Fibroblast of skin of left biceps (primary cell): ENCODE measurements at places on chromosomes 12 and 14.
A peak's percentile ranks its signal among the peaks of the same experiment; 100 is the strongest.

- DNase-seq: no peak
Observed at GRCh38 chr12:45379261-45379660, 163.4 kb downstream of the ANO6 start.

DNA sequence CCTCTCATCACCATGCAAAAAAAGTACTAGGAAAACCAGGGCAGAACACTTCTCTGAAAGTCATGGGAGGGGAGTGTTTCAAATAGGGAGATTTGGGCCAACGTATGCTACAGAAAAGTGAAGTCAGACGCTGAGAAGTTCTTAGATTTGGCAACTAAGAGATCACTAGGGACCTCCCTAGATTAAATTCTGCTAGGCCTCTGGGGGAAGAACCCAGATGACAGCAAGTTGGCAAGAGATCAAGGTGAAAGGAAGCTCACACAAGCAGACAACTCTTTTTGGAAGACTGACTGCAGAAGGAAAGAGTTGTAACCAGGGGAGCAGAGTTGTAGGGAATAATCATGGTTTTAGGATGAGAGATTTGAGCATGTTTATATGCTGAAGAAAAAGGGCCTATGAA lies 20.7 kb downstream of the IQSEC3 start:
- DNase-seq: no peak

GRCh38 chr12:69994724-69995173 lies 169.7 kb downstream of the MYRFL start:
- no peak for DNase-seq

GRCh38 chr14:24377657-24378056 lies 9.7 kb downstream of the NFATC4 start:
- no peak for DNase-seq

DNA sequence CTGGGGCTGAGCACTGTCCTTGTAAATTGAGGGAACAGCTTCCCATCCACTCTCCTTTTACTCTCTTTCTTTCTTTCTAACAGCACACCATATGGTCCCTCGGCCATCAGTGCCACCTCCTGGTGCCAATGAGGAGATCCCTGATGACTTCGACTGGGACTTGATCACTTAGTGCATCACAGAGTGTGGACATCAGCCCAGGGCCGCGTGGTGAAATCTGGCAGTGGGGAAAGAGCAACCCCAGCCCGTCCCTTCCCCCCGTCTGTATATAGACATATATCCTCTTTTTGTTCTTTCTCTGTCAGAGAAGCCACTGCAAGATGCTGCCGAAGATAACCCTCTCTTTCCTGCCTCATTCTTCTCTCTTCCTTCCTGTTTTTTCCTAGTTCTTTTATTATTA lies 13.5 kb downstream of the C3AR1 start:
- DNase-seq: no peak

DNA sequence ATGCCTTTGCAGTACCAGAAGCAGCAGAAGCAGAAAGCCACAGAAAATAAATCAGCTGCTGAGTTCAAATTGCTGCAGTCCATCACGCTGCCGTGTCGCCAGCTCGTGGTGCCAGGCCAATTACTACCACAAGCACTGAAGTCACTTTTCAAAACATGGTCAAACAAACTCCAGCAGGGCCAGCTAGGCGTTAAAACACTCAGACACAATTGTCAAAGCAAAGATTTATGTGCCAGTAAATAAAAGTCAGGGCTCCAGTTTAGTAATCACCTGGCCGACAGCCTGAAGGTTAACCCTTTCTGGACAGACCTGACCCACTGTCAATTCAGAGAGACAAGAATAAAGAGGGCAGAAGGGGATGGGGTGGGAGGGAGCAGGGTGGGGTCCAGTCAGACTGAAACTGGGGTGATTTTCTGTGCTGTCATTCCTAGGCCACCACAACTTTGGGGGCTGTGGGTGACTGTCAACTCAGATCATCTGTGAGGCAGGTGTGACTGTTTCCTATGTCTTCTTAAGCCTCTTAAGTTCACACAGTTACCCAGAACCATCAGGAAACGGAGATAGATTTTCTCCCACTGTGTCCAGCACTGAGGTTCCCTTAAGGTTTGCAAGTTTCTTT lies 109.8 kb upstream of the FUT8 start:
- no peak for DNase-seq

DNA sequence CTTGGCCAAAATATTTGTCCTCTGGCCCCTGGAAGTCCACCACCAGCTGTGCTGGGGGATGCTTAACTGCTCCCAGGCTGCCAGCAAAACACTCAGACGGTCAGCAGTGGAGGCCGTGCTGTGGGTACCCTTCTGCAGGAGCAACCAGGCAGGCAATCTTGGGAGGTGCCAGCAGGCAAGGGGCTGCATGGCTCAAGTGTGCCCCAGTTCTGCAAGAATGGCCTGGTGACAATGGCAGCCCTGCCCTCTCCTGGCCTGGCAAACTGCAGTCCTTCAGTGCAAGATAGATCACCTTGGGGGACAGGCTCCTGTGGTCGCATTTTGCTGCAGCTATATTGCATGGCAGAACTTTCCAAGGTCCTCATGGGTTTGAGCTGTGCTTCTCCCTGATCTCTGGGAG lies 728.3 kb downstream of the TMTC2 start:
- no peak for DNase-seq

GRCh38 chr12:115416869-115417268 lies 732.9 kb upstream of the TBX3 start:
- DNase-seq: no peak

GRCh38 chr12:47962198-47962597 lies 1.2 kb upstream of the TMEM106C start:
- DNase-seq: no peak

GRCh38 chr12:122117979-122118378 lies 39.4 kb downstream of the MLXIP start:
- DNase-seq: no peak

DNA sequence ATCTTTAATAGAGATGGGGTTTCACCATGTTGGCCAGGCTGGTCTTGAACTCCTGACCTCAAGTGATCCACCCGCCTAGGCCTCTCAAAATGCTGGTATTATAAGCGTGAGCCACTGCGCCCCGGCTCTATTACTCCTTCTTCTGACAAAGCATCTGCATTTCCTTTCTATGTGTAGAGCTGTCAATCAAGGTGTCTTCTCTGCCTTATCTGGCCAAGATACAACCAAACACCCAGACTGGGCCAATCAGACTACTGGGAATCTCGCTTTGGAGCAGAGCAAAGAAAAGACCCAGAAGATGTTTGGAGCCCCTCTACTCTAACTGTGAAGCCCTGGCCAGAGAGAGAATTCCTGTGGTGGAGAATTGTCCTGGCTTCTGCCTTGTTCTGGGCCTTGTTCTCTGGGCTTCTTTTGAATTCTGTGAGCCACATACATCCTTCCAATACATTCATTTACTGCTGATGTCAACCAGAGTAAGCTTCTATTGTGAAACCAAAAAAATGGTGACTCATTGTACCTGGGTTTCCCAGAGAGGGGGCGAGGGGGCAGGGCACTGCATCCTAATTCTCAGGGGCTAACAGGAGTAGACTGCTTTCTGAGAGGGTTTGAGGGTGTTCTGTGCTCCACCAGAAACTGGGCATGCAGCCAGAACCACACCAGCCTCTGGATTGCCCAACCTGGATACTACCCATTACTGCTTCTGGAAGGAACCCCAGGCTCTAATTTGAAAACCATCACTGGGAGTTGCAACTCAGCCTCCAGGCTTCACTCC lies 18.8 kb upstream of the FLVCR2 start:
- DNase-seq: peak; percentile 23

DNA sequence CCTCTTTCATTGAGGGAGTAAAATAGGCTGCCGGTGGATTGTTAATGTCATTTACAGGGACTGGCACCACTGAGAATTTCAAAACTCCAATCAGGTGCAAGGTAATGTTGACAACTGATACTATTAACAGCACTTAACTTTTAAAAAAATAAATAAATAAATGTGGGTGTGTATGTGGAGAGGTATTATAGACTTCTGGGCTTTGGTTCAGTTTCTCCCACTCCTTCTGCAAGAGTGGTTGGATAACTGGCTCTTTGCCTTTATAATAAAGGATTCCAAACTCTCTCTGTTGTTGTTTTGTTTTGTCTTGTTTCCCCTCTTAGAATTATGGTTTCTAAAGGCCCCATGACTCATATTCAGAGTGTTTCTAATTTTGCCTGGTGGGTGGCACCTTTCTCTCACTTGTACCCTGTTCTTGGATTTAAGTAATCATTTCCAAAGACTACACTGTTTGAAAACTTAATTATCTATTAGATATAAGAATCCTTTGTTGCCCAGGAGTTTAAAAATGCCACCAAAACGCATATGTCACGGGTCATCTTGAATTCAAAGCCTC lies 151.6 kb upstream of the ARID2 start:
- DNase-seq: no peak

- DNase-seq: no peak
Observed at GRCh38 chr12:558580-558979, 98.8 kb downstream of the B4GALNT3 start.

- DNase-seq: no peak
Observed at GRCh38 chr12:38157933-38158401, 158.6 kb upstream of the ALG10B start.

DNA sequence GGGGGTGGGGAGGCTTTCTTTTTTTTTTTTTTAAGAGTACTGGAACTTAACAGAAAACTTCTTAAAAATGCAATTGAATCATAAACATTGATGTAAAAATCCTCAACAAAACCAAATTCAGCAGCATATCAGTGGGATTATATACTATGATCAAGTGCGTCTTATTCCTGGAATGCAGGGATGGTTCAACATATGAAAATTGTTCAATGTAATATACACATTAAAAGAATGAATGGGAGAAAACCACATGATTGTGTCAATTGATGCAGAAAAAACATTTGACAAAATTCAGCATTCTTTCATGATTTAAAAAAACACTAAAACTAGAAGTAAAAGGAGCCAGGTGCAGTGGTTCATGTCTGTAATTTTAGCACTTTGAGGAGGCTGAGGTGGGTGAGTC lies 41.2 kb upstream of the CCT2 start:
- no peak for DNase-seq

DNA sequence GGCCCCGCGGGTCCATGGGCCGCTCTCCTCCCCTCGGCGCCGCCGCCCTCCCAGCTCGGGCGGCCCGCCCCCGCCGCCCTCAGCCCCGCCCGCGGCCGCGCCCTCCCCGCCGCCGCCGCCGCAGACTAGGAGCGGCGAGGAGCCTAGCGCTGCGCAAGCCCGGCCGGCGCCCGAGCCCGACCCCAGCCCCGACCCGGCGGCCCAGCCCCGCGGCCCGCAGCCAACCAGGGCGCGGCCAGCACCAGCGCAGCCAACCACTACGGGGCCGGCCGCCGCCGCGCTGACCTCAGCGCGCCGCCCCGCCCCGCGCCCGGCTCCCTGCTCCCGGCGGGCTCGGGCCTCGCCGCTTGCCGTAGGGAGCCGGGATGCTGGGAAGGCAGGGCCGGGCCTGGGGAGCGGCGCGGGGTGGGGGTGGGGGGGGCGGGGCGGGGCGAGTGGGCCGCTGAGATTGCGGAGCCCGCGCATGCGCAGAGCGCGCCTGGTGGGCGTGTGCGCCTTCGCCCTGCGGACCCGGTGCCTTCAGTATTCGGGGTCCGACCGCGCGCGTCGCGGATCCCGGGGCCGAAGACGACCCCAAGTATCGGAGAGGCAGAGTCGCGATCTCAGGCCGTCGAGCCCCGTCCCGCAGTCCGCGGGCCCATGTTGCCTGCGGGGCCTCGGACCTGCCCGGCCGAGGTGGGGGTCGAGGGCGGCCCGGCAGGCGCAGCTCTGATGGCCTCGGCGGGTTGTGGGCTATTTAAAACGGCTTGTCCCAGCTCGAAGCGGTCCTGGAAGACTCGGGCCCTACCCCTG lies at the start of gene CDC42BPB:
CDC42BPB (minus strand) TSS at position 178 of the 792 bp plus-strand sequence. CDS start 376 bp downstream, outside the sequence.
- peak; percentile 84 for DNase-seq

DNA sequence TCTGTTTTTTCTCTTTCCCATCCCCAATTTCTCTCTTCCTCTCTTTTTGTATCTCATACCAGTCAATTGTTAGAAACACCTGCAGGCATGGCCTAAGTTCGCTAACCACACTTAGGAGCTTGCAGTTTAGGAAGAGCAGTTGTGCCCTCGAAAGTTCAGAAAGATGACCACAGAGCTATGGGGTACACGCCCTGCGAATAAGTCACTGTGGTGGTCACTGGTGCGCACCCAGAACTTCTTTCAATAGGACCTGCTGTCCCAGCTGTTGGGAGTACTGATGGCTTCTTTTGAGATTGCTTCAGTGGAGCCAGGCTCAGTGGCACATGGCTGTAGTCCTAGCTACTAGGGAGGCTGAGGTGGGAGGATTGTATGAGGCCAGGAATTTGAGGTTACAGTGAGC lies 362.8 kb upstream of the TMTC1 start:
- DNase-seq: no peak

DNA sequence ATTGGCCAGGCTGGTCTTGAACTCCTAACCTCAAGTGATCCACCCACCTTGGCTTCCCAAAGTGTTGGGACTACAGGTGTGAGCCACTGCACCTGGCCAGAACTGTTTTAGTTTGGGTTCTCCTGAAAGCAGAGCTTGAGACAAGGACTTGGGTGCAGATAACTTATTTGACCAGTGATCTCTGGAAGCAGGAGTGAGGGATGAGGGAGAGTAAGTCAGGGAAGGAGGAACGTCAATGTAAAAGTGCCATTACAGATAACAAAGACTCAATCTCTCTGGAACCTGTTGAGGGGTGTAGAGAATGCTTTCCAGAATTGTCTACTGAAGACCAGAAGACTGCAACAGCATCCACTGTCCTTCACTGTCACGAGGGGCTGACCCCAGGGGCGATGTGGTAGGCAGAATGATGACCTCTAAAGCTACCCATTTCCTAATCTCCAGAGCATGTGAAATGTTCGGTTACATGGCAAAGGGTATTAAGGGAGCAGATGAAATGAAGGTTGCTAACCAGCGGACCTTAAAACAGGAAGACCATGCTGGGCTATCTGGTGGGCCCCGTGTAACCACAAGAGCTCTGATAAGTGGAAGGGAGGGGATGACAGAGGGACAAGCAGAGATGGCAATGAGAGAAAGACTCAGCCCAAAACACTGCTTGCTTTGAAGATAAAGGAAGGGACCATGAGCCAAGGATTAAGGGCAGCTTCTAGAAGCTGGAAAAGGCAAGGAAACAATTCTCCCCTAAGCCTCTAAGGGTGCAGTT lies 207.8 kb downstream of the RBM19 start:
- no peak for DNase-seq

DNA sequence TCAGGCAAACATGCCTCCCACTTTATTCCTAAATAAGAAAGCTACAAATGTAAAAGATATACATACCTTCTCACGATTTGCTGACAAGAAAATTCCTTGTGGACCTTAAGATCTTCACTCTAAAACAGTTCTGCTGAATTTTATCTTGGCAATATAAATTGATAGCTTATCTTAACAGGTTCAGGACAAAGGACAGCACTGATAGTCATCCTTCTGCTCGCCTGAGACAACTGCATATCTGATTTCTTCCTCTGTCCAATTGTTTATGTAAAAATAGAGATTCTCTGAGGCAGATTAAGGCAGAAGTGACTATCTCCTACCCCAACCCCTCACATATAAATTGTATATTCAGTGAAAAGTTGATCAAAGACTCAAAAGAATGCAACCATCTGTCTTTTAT lies 44.9 kb downstream of the CAPZA3 start:
- DNase-seq: no peak

- DNase-seq: peak; percentile 6
Observed at GRCh38 chr12:14367040-14367661, 1.7 kb downstream of the ATF7IP start.

- DNase-seq: no peak
Observed at GRCh38 chr12:53207042-53207441, at the start of gene ITGB7. ITGB7 (minus strand) TSS chr12:53207251; CDS start chr12:53200443, 6,808 bp downstream.
